ENCODE measurements at places on chromosomes 7 and 10.
A peak's percentile ranks its signal among the peaks of the same experiment; 100 is the strongest.

DNA sequence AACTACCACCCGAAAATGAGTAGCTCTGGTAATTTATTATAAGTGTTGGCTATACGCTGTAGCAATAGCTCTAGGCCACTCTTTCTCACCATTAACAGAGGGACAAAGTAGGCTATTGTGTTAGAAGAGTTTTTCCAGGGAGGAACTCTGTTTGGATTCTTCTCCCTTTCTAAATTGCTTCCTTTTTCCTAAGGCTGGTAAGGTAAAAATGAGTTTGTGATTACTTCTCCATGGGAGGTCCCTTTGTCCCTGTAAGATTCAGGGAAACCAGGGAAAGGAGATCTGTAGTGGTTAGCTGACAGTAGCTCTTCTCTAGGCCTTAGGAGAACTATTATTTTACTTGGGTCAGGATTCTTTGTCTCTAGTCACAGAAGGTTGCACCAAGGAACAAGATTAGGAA is 23.2 kb upstream of the SEMA3E start:
- no peak for DNase-seq

DNA sequence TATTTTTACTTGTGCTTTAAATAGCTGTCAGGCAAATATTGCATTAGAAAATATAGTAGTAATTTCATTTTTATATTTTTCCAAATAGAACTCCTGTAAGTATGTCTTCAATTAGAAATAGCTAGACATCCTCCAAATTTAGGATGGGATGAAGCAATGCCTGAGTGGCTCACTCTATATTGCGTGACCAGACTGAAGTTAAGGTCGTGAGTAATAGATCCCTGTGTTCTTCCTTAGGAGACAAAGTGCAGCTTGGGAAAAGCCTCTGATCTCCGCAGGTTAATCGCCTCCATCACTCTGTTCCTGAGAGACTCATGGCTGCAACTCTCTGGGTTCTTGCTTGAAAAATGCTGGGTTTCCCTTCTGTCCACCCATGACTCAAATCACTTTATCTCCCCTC is 484.8 kb upstream of the ANKRD30A start:
- DNase-seq = no peak

GRCh38 chr10:23568996-23569395 is 130.1 kb downstream of the OTUD1 start:
- DNase-seq = no peak

DNA sequence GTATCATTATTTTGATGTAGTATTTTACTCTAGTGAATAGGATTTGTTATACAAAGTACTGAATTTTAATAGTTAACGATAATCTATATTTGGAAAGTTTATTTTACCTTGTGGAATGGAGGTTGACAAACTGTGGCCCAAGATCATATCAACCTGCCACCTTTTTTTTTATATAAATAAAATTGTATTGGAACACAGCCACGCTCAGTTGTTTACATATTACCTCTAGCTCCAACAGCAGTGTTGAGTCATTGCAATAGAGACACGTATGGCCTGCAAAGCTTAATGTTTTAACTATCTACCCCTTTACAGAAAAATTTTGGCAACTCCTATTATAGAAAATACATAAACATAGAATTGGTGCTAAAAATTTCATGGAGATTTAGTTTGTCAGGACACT is 239.3 kb downstream of the THSD7A start:
- DNase-seq = no peak

DNA sequence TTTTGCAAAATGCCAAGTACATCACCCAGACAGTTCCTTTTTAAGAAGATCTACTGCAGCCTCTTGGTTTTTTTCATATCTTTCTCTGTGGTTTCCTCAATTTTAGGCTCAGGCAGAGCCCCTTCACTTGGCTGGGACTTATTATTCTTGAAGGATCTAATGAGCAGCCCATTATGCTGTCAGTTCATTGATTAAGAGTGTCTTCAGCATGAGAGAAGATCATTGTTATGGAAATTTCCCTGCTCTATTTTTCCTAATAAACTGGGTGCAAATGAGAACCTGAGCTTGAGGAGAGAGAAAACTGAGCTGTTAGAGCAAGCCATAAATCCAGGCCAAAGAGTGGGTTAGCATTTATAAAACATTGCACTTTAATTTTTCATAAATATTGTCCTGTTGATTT is 146.5 kb downstream of the SEC23IP start:
- DNase-seq = no peak

GRCh38 chr7:45494885-45495284 is 79.3 kb upstream of the ADCY1 start:
- no peak for DNase-seq

DNA sequence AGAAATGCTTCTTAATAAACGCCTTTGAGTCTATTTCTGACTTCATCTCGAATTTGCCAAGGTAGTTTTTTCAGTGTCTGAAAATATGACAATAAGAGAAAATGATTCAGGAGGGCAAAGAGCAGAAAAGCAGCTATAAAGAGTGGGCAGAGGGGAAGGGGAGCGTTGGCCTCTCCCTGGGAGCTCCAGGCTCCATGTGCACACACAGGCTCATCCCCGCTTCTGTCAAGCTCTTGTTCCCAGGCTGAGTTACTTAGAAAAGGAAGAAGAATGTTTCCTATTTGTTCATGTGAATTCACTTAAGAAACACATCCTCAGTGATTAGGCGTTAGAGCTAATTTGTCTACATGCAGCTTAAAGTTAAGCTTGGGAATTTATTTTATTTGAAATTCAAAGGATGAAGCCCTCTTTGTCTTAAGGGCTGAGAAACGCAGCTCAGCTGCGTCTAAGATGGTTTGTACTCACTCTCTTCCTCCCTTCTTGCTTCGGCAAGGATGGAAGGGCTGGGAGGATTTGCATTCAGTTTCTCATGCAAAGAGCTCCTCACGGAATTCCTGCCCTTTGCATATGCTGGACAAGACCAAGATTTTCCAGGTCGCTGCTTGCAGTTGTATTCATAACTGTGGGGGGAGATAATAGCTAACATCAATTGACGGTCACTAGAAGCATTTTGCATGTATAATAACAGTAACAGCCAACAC is 29.0 kb upstream of the ATXN7L1 start:
- DNase-seq = no peak

DNA sequence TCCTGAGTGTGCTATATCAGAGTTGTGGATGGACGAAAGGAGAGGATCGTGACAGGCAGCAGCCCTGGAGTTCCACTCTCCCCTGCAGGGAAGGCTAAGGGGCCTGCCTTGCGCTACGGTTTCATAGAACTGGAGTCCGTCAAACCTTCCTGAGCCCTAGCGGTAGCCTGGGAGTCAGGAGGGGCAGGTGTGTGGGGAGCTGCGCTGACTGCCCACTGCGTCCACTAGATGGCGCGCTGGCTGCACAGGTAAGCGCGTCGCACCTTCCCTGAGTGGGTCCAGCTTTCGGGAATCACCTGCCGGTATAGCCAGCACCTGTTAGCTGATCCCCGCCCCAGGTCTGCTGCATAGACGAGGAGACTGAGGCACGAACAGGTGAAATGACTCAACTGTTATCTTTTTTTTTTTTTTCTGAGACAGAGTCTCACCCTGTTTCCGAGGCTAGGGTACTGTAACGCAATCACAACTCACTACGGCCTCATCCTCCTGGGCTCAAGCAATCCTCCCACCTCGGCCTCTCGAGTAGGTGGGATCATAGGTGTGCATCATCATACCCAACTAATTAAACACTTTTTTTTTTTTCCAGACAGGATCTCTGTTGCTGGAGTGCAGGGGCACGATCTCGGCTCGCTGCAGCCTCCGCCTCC is 20.2 kb upstream of the BAIAP2L1 start:
- peak; percentile 55 for DNase-seq

DNA sequence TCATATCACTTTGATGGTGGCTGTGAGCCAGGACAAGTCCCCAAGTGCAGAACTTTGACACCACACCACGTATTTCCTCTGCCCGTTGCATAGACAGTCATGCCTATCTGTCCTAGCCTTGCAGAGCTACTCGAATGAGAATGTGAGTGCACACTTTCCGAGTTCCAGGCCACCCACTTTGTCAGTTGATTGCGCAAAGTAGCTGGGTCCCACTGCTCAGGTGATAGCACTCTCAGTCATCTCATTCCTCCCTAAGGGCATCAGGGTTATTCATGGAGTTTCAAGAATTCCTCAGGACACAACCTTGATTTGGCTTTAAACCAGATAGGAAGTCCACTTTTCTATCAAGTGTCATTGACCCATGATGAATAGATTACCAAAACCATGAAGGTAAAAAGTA is 19.3 kb downstream of the LSM5 start:
- no peak for DNase-seq

- no peak for DNase-seq
Observed at GRCh38 chr10:45006276-45007030, 5.7 kb downstream of the ZNF22 start.

DNA sequence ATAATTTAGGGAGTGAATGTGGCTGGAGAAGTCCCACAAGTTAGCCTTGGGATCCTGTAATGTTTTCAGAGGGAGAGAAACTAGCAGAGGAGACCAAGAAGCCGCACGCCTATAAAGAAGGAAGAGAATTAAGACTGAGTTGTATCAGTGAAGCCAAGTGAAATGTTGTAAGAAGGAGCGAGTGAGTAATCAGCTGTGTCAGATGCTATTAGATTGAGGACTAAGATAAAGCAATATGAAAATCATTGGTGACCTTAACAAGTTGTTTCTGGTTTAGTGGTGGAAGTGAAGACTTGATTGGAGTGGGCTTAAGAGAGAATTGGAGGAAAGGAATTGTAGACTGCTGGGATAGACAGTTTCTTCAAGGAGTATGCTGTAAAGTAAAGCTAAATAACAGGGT is 8.8 kb downstream of the CCSER2 start:
- DNase-seq = no peak

DNA sequence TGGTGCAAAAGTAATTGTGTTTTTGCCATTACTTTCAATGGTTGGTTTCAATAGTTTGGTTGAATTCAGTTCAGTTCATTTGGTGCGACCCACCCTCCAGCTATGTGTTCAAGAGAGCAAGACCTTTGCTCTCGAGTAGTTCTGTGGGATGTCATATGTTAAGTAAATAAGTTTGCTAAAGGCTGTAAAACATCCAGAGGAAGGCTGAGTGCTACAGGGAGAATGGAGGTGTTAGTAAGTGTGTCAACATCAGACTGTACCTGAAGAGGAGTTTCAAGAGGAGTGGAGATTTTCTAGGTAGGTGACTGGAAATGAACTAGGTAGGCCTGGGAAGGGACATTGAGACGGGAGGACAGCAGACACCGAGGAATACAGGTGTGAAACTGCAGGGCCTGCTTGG is 147.7 kb downstream of the SH2D4B start:
- no peak for DNase-seq

DNA sequence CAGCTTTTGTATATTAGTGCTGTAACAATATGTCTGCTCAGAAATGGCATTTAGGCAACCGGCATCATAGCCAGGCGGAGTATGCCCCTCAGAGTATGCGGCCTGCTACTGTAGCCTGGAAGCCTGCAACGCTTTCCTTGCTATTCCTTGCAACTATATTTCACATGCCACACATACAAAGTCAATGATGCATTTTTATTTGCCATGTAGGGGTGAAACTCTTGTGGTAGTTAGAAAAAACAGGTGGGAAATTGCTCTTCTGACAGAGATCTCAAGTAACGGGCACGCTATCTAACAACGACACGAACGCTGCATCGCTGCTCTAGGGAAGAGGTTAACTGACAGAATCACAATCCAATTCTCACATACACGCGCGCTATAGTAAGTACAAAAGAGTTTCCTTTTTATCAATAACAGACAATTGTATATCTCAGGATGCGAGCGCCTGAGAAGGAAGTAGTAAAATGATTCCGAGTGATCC is 5.9 kb downstream of the EBF3 start:
- DNase-seq = no peak

- DNase-seq = no peak
Observed at GRCh38 chr10:28716748-28717147, 39.4 kb downstream of the BAMBI start.

- no peak for DNase-seq
Observed at GRCh38 chr10:78844960-78845607, 223.7 kb upstream of the ZMIZ1 start.

- DNase-seq = no peak
Observed at GRCh38 chr10:105068497-105068896, 427.4 kb downstream of the SORCS3 start.

- DNase-seq = no peak
Observed at GRCh38 chr7:81029511-81029910, 110.7 kb upstream of the SEMA3C start.

DNA sequence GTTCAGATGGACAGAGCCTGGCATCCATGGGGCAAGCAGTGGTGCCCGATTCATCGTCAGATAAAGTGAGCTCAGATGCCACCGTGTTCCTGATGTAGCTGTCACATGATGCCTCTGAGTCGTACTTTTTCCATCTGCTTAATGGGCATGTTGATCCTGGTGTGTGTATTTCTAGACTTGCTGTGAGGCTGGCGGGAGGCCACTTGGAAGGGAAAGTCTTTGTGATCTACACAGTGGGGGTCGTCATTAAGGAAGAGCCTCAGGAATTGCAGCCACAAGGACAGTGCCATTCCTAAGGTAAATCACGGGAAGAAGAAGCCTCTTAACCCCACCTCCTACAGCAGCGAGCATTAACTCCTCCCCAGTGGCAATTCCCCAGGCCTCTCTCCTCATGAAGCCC is 63.0 kb downstream of the RGS10 start:
- no peak for DNase-seq

- no peak for DNase-seq
Observed at GRCh38 chr10:92699193-92699517, 9.4 kb downstream of the HHEX start.

- DNase-seq = no peak
Observed at GRCh38 chr7:129800901-129801300, 151.9 kb downstream of the UBE2H start.

DNA sequence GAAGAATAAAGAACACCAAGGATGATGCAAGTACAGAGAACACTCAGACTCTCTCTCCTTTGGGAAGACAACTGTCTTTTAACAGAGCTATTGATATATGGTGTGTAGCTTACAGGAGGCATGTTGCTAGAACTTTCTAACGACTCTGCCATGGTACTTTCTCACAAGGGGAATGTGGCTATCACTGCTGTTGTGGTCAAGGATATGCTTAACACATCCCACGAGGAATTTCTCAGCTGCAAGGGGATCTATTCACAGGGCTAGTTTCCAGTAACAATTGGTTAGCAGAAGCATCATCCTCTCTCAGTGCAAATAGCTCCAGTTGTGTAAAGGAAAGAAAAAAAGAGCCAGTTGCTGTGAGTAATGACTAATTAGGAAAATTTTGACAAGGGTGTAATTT is 826.0 kb downstream of the SORCS1 start:
- DNase-seq = no peak

All from activated gamma-delta T cell treated with Interleukin-2 at 50 U/mL for 16 hours (primary cell).